ENCODE measurements at places on chromosomes 2 and 18.

GRCh38 chr2:42025151-42025582 is 22.7 kb upstream of the PKDCC start:
- DNase-seq: no peak

DNA sequence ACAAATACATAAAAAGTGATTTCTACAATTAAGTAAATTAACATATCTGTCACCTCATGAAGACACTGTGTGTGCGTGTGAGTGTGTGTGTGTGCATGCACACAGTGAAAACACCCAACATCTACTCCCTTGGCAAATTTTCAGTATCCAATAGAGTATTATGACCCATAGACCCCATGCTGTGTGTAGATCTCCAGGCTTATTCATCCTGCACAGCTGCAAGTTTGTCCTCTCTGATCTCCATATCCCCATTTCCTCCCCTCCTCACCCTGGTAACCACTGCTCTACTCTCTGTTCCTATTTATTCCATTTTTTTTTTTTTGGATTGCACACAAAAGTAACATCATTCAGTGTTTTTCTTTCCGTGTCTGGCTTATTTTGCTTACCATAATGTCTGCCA is 391.0 kb downstream of the SOX11 start:
- no peak for DNase-seq

DNA sequence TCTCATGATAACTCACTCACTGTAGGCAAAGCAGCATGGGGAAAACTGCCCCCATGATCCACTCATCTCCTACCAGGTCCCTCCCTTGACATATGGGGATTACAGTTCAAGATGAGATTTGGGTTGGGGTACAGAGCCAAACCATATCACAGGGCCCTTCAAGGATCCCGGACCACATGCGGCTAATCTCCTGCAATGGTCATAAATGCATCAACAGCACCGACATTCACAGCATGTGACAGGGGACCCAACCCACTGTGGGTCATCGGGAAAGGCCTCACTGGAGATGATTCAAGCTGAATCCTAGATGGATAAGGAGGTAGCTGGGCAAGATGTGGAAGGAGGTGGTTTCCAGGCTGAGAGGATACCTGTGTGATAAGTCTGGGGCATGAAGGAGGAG is 129.4 kb downstream of the MYO5B start:
- DNase-seq: no peak

DNA sequence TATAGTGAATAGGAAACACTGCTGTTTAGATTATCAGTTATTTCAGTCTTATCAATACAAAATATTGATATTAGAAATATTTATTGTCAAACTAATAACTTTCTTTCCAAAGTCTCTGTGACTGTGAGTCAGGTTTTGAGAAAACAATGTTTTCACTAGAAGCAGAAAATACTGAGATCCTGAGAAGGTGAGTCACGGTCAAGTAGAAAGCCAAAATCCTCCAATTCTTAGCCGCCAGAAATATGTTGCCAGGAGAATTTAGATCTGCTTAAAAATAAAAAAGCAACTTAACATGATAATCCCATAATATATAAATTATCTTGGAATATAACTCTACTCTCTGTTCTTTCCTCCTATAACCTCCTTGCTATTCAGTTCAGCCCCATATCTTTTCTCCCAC is 181.9 kb upstream of the NRXN1 start:
- no peak for DNase-seq

GRCh38 chr2:127330753-127331152 is 36.8 kb upstream of the ERCC3 start:
- DNase-seq: no peak

GRCh38 chr2:42545023-42545721 is 23.3 kb upstream of the MTA3 start:
- no peak for DNase-seq

DNA sequence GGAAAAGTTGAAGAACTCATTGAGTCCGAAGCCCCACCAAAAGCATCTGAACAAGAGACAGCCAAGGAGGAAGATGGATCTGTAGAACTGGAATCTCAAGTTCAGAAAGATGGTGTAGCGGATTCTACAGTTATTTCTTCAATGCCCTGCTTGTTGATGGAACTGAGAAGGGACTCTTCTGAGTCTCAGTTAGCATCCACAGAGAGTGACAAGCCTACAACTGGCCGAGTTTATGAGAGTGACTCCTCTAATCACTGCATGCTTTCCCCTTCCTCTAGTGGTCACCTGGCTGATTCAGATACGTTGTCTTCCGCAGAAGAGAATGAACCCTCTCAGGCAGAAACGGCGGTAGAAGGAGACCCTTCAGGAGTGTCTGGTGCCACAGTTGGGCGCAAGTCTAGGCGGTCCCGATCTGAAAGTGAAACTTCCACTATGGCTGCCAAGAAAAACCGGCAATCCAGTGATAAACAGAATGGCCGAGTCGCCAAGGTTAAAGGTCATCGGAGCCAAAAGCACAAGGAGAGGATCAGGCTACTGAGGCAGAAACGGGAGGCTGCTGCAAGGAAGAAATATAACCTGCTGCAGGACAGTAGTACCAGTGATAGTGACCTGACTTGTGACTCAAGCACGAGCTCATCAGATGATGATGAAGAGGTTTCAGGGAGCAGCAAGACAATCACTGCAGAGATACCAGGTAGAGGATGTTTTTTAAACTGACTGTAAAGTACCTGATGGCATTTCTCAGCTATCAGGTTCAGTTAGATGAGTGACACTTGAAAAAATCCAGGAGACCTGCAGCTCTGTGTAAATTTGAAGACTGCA is 111.9 kb downstream of the HAUS1 start:
- no peak for DNase-seq

DNA sequence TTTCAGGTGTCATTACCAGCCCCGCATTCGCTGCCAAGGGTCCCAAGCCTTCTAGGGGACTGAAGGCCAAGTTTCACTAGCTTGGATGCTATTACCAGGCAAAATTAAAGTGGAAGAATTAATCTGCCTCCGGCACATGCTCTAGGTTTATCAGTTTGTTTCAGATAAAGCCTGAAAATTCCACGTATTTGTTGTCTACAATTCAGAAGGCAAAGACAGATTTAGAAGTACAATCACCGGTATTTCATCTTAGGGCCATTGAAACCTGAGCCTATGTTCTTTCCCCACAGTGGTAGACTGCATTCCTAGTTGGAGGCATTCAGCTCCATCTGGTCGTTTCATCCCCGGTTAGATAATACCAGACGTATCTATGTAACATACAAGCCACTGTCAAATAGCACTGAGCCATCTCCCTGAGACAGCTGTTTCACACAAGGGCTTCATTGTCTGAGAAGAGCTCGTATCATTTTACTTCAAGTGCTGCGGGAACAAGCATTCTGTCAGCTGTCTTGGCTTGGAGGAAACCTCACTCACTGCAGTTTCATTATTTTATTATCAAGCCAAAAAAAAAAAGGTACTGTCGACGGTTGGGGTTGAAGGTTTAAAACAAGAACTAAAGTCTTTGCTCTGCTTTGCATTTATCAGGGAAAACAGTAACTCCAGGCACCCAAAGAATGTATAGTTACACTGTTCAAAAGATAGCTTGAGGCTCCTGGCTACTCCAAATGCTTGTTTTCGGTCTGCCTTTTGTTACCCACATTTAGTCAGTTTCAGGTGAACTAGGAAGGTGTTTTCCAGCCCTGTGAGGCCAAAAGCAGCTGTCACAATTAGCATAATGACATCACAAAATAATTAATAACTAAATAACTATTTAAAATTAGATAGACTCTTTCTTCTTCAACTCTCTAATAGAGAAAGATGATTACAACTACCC is 76.7 kb downstream of the TGIF1 start:
- DNase-seq: no peak

DNA sequence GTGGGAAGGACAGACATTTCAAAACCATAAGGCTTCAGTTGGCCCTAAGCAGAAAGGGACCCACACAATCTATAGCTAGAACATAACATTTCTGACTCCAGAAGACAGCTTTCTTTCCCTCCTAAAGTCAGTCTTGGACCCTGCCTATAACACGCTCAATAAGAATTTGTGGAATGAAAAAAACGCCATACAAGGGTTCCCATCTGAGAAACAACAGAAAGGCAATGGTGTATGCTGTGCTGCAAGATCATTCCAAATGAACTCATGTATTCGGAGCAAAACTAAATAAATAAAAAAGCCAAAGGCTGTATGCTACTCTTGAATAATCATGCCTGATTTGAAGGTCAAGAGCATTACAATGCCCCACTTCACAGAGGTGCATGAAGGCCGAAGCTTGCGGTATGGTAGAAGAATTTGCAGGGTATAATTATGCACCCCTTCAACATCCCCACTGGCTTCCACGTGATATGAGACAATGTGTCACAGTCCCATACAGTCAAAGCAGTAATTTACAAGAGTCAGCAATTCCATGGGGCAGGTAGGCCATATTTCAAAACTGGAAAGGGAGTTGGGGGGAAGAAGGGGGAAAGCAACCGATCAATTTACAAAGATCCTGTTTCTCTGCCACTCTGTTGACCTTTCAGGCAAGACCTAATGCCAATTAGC is 61.4 kb upstream of the SLC14A2 start:
- DNase-seq: no peak

GRCh38 chr18:13455471-13455870 is 236.9 kb downstream of the LDLRAD4 start:
- no peak for DNase-seq

DNA sequence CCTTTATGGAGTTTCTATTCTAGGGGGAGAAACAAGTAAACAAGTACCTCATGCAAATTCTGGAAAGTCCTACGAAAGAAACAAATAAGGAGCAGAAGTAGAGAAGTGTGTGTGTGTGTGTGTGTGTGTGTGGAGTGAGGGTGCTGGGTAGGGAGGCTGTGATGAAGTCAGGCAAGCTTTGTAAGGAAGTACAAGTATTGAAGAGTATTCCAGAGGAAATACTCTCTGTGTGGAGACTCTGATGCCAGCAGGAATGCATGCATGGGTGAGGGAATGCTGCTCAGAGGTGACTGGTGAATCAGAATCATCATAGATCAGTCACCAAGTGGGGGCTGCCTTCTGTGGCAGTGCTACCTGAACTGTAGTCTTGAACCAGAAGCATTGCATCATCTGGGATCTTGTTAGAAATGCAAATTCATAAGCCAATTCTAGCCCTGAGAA is 34.5 kb downstream of the SLC4A3 start:
- no peak for DNase-seq

- no peak for DNase-seq
These were observed 20.8 kb downstream of the SP140L start for GRCh38 chr2:230347659-230348305.

- DNase-seq: no peak
These were observed 867.4 kb downstream of the DSC3 start for GRCh38 chr18:30175061-30175574.

DNA sequence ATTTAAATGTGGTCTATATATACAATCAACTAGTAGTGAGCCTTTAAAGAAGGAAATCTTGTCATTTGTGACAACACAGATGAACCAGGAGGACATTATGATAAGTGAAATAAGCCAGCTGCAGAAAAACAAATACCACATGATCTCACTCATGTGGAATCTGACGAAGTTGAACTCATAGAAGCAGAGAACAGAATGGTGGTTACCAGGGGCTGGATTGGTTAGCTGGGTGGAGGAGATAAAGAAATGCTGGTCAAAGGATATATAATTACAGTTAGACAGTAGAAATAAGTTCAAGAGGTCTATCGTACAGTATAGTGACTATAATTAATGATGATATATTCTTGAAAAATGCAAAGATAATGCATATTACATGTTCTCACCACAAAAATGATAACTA is 267.9 kb downstream of the FBXO15 start:
- DNase-seq: no peak

- DNase-seq: no peak
These were observed 51.0 kb downstream of the LAMA3 start for GRCh38 chr18:23740105-23740830.

GRCh38 chr2:15896859-15897258 is 43.5 kb upstream of the MYCN start:
- DNase-seq: no peak

- DNase-seq: no peak
These were observed 210.4 kb downstream of the TMEM163 start for GRCh38 chr2:134508391-134508790.

DNA sequence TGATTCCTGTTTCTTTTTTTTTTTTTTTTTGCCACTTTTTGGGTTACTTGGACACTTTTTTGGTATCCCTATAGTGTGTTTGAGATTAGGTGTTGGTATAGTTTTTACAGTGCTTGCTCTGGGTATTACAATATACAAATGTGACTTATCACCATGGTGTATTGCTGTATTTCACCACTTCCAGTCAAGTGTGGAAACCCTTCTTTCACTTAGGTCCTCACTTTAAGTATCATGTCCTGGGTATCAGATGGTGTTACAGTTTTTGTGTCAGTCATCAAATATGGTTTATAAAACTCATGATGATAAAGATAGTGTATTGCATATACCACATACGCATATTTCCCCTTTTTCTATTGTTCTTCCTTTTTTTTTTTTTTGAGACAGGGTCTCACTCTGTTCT is 1.8 kb downstream of the ATP9B start:
- DNase-seq: no peak

DNA sequence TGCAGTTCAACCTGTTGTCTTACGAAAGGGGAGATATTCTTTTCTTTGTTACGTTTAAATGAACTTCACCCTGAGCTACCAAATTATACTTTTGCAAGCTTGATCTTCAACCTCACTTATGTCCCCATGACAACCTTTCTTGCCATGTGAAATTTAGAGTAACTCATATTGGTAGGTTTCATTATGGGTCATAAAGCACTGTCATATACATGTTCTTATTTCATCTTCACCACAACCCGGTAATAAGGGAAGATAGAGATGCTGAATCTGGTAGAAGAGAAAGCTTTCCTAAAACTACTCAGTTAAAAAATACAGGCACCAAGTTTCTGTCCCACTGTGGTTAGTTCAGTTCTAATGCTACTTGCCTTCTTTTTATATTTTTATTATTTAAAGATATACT is 208.5 kb upstream of the NRP2 start:
- DNase-seq: no peak

DNA sequence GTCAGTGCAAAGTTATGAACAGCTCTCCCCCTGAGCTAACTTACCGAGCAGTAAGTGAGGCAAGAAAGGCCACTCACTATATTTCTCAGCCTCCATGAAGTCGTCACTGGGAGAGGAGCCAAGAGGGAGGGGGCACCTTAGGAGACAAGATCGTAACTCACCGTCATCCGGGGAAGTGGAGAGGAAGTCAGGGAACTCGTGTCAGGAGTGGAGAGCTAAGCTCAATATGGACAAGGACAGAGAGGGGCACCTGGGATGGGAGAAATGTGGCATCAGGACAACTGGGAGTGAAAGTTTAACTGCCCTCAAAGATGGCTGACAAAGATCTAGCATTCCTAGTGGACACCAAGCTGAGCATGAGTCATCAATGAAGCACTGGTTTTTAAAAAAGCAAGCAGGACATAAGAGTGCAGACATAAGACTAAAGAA is 37.1 kb downstream of the BCL11A start:
- DNase-seq: no peak

DNA sequence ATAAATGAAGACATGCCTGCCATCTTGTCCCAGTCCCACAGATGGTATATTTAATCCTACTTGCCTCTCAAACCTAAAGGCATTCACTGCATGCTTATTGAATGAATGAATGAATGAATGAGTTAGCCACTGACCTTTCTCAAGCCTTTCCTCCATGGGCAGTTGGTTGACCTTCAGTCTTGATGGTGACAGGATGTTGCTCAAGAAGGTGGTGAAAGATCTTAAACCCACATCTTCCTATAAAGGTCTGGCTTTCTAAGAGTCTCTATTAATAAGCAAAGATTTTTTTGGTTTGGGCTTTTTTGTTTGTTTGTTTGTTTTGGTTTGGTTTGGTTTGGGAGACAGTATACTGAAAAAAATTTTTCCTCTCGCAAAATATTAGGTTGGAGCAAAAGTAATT is 41.7 kb downstream of the KIAA2012 start:
- DNase-seq: no peak
